EL (cell line): ENCODE measurements at places on chromosomes 16 and 17.

- peak; percentile 44 for DNase-seq
These were observed 103.8 kb downstream of the TRIM37 start for GRCh38 chr17:59002848-59003247.

DNA sequence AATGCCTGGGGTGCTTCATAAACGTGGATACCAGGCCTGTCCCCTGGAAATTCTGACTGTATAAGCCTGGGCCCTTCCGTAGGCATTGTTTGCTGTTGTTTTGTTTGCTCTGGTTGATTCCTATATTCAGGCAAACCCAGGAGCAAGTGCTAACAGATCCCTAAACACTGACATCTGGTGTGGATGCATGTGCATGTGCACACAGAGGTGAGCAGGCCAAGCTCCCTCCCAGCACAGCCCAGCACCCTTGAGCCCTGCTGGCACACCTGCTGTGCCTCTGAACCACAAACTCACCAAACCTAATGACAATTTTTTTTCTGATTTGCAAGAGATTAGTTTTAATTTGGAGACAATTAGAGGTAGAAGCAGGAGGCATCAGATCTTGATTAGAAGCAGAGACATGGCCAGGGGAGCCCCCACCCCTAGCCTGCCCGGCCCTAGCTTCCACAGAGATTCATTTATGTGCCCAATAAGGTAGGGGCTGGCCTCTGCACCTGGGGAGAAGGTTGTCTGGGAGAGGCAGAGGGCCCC lies 40.4 kb downstream of the TMEM132E start:
- no peak for DNase-seq

GRCh38 chr17:2101448-2102257 lies 46.8 kb downstream of the HIC1 start:
- DNase-seq = no peak

- no peak for DNase-seq
These were observed 730 bp downstream of the KAT7 start for GRCh38 chr17:49789243-49789578.

DNA sequence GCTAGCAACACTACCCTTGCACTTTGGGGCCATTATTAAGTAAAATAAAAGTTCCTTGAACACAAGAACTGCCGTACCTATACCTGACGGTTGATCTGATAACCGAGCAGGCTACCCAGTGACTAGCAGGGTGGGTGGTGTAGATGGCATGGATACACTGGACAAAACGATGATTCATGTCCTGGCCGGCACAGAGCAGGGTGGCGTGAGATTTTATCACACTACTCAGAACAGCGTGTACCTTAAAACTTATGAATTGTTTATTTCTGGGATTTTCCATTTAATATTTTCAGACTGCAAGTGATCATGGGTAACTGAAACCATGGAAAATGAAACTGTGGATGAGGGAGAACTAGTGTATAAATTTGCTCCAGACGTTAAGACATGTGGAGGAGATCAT lies 41.0 kb upstream of the MSI2 start:
- DNase-seq = peak; percentile 45

DNA sequence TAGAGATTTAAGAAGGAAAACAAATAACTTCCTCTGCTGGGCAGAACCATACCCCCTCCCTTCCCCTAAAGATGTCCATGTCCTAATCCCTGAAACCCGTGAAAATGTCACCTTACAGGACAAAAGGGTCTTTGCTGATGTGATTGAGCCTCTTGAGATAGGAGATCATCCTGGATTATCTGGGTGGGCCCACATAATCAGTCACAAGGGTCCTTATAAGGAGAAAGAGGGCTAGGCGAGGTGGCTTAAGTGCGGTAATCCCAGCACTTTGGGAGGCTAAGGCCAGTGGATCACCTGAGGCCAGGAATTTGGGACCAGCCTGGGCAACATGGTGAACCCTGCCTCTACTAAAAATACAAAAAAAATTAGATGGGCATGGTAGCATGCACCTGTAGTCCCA lies 12.0 kb upstream of the SLC39A11 start:
- no peak for DNase-seq

GRCh38 chr17:2591040-2591640 lies 2.3 kb upstream of the PAFAH1B1 start:
- DNase-seq = no peak

DNA sequence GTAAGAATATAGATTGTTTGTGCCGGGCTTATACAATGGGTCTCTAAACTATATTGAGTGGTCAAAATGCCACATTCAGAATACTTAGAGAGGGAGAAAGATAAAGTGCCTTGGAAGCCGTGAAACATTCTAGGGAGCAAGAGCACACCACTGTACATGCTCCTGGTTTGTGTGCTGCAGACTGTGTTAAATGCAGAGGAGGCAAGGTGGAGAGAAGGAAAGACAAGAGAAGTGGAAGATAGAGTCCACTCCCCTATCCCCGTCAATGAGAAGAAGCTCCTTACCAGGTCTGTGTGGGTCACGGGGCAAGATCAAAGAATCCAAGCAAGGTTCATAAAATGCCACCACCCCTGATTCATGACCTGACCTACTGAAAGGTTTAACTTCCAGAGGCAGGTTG lies 267.1 kb upstream of the TBX2 start:
- DNase-seq = no peak

GRCh38 chr17:199191-199604 lies 17.7 kb upstream of the DOC2B start:
- peak; percentile 12 for DNase-seq

GRCh38 chr16:67015313-67015731 lies 13.6 kb upstream of the CBFB start:
- DNase-seq = no peak

- peak; percentile 73 for DNase-seq
These were observed 47.1 kb downstream of the TVP23C start for GRCh38 chr17:15516150-15516549.

DNA sequence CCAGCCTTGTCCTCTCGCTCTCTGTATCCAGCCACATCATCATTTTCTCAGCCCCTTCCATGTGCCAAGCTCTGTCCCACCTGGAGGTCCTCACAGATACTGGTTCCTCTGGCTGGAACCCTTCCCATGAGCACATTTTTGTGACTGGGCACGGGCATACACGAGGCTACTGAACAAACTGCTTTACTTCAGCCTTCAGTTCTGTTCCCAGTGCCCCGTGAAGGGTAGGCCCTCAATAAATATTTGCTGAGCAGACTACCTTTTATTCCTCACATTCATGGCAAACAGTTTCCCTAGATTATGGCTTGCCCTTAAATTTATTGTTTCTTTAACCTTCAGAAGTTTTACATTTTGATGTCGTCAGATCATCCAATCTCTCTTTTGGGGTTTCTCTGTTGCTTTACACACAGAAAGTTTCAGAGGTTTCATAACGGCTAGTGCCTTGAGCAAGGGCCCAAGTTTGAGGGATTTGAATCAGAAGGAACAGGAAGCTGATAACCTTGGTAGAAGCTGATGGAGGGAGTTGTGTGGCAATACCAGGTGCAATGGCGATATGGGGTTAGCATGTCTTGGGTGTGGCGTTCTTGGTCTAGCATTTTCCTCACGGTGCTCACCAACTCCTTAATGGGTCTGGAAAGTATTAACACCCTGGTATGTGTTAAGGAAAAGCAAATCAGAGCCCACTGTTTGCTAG lies 27.8 kb downstream of the TMEM92 start:
- DNase-seq = no peak

DNA sequence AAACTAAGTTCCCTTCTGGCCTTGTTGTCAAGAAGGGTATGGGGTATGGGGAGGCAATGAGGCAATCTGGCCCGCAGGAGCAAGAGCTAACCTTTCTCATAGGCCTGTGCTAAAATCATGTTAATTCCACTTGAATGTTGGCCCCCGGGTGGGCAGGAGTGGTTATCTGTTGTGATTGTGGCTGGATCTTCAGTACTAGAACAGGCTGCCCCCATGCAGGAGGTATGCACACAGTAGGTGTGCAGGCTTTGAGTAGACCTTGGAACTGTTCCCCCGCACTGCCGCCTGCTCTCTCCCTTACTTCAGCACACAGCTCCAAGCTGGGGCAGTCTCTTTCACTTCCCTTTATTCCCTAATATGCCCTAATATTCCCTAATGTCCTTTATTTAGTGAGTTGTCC lies 52.4 kb upstream of the TANGO6 start:
- no peak for DNase-seq
